ENCODE measurements at places on chromosomes 13 and 19.
A peak's percentile ranks its signal among the peaks of the same experiment; 100 is the strongest.

DNA sequence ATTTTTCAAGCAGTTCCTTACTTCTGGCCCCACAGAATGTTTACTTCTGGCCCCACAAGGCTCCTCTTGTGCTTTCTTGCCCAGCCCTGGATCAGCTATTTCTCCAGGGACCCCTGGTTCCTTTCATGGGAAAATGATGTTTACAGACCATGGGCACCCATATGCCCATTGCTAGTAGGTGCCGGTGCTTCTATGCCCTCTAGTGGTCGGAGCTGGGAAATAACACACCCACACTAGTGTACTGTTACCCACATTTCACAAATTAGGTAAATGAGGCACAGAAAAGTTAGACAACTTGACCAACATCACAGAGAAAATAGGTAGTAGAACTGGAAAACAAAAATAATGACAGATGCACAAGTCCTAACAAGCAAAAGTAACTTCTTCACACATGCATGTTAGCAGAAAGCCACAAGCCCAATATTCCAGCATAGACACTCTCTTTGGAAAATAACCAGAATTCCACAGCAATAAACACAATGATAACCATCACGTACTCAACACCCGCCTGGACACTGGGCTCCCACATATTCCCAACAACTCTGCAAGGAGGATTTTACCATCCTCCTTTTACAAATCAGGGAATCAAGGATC, 1.3 kb upstream of the CEACAM6 start:
- DNase-seq: peak; percentile 43

DNA sequence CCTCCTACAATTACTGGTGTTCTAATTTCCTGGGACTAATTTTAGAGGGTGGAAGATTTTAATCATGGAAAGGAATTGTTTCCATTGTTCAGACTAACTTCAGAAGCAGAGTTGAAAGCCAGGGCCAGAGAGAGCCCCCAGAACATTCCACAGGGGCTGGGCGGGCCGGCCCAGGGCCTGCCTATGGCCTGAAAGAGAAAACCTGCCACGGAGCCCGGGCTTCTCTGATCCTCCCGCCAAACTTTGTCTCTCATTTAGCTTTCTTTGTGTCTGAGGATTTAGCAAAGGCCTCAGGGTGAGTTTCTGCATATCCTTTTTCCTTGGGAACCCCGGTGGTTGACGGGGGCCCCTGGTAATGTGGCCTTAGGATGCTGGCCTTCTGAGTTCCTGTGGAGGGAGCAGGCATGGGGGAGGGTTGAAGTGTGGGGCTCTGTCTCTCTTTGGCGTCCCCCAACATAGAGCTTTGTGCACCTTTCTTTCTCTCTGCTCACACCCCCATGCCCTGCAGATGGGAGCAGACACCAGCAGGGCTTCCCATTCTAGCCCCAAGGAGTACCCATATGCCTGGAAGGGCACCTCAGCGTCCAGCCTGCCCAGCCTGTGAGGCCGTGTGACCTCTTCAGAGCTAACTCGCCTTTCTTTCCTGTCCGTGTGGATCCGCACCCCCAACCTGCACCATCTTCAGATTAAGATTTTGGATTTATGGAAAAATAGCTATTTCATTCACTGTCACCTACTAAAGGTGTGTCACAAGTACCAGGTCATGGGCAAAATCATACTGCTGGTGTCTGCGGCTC, 539.5 kb downstream of the FGF9 start:
- DNase-seq: no peak

DNA sequence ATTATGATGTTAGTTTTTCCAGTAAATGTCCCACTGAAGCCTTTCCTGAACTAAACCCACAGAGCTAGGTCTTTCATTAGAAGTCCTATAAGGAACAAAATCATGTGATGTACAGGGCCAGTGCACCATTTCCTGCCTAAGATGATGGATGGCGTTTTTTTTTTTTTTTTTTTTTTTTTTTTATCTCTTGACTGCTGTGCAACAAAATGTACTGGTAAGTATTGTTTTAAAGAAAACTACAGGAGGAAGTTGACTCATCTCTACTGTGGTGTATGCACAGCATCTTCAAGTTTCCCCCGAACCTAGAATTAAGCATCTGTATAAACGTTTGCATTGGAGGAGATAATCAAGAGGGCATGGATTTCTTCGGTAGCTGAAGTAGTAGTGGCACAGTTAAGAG, 197.5 kb downstream of the NBEA start:
- no peak for DNase-seq

DNA sequence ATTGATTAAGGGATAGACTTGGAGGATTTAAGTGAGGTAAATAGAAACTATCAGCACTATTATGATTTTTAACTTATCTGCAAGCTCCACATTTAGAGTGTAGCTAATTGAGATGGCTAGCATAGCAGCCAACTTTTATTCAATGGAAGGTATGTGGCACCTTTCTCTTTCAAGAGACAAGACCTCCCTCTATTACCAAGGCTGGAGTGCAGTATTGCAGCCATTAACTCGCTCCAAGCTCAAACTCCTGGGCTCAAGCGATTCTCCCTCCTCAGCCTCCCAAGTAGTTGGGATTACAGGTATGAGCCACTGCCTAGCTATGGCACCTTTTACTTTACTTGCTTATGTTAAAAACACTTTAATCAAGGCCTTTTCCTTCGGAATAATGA, 8.2 kb downstream of the TPT1 start:
- no peak for DNase-seq
